ENCODE measurements at places on chromosomes 16 and 17.

DNA sequence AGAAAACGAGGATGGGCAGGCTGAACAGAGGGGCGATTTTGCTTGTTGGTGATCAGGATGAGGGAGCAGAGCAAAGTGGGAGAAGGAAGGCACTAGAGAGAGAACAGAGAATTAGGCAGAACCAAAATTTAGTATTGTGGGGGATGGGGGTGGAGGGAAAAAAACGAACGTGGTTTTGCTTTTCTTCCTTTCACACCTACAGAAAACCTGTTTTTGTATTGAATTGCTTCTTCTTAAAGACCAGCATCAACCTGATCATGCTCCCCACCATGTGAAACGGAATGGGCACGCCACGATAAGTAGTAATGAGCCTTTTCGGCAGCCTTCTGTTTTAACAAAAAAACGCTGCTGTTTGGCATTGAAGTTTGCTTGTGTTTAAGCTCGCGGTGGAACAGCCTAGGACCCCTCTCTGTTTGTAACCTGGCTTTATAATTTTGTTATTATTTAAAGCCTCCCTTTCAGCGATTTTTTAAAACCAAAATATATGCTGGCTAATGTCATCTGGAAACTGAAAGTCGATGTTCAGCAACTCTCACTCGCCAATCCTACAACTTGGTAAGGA lies 36.8 kb downstream of the ERCC4 start:
- DNase-seq, result no peak

GRCh38 chr16:62738666-62739460 lies 702.6 kb upstream of the CDH8 start:
- DNase-seq, result no peak

DNA sequence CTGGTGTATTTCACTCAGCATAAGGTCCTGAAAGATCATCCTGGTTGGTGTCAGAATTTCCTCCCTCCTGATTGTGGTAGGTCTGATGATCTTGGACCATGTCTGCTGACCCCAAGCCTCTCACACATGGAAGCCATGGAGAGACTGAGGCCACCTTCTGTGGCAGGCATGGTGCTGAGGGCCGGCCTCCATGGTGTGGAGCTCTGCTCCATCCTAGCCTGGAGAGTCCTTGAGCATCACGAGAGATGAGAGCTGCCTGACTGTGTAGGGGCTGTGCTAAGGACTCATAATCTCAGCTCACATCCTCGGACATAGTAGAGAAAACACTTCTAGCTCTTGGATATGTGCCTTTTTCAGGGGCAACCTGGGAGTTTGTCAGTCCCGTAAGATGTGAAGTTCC lies 40.6 kb downstream of the MPRIP start:
- DNase-seq, result no peak

DNA sequence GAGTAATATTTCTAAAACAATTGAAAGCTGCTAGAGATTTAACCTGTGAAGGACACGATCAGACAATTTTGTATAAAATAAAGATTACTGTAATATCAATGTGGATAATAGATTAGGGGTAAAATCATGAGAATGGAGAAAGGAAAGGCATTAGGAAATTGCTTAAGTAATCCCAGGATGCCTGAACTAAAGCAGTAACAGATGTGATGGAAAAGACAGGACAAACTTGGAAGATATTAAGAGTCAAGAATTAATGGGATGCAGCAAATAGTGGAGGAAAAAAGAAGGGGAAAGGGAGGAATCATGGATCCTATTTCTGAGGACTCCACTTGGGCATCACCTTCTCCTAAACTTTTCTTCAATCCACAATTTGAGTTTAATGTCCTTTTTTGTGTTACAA lies 437.1 kb upstream of the PMFBP1 start:
- DNase-seq, result no peak

DNA sequence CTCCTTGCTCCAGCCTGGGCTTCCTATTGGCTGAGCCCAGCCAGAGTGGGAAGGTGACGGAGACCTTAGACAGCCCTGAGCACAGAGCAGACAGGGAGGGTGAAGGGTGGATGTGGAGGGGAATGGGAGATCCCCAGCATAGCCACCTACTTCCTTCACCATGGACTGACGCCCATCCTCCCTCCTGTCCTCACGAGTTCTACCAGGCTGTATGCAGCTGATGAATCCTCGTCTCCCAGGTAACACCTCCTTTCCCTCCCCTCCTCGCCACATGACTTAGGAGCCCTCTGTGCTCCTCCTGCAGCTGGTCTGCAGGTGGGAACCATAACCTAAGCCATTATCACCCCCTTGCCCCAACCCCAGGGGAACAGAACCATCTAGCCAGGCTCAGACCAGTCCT lies 9.0 kb upstream of the CRHR1 start:
- DNase-seq, result no peak

Data from activated gamma-delta T cell treated with anti-CD3 and anti-CD28 coated beads, Interleukin-2, amount 50 U/mL, for 16 hours (primary cell).